ENCODE measurements at places on chromosomes 13 and 19.

- H3K27me3 ChIP-seq = no peaks in the 10 kb centered on the region
- peak overlapping the region; percentile 9 for H3K4me3 ChIP-seq
- H3K27ac ChIP-seq = peak overlapping the region; percentile 52
- H3K4me1 ChIP-seq = peaks cover 55% of the 10 kb centered on the region
- no peak for DNase-seq
Observed at GRCh38 chr19:49556412-49557398, 23.7 kb downstream of the NOSIP start.

- H3K4me3 ChIP-seq = no peak overlapping the region
- H3K27me3 ChIP-seq = no peaks in the 10 kb centered on the region
- no peak overlapping the region for H3K27ac ChIP-seq
- no peak for DNase-seq
Observed at GRCh38 chr19:31715249-31715945, 366.2 kb upstream of the TSHZ3 start.

- DNase-seq = no peak
- H3K4me1 ChIP-seq = no peaks in the 10 kb centered on the region
- no peak overlapping the region for H3K4me3 ChIP-seq
- no peaks in the 10 kb centered on the region for H3K27me3 ChIP-seq
Observed at GRCh38 chr13:96900986-96901385, 93.3 kb downstream of the OXGR1 start.

- no peaks in the 10 kb centered on the region for H3K27me3 ChIP-seq
- H3K4me1 ChIP-seq = no peaks in the 10 kb centered on the region
- H3K36me3 ChIP-seq = no peaks in the 10 kb centered on the region
- no peak overlapping the region for H3K4me3 ChIP-seq
- DNase-seq = no peak
- no peak overlapping the region for H3K27ac ChIP-seq
Observed at GRCh38 chr13:58056426-58056825, 424.9 kb downstream of the PCDH17 start.

Measured in transverse colon (tissue), 4 donors.